ENCODE measurements at places on chromosomes 2 and 18. TPM values are rescaled to one million over a fixed set of nuclear protein-coding genes. Genes with fewer than 3 reads are reported as not detected.

Gene TMEM198
- 0.49 TPM for polyA plus RNA-seq

Gene SLC16A14
- 1.9 TPM for polyA plus RNA-seq

Gene PDCD1
- not detected for polyA plus RNA-seq

Gene C1GALT1C1L
- polyA plus RNA-seq: 1.9 TPM

Gene KIAA2012
- 0.09 TPM for polyA plus RNA-seq

Gene GCG
- polyA plus RNA-seq: not detected

Gene CRYBA2
- polyA plus RNA-seq: not detected

Gene CHST9
- not detected for polyA plus RNA-seq

Gene AQP12B
- polyA plus RNA-seq: not detected

Gene VIL1
- polyA plus RNA-seq: not detected

Gene CERKL
- 0.03 TPM for polyA plus RNA-seq

Gene EFR3B
- polyA plus RNA-seq: 0.24 TPM

Gene COL5A2
- polyA plus RNA-seq: 353 TPM

Gene MEP1B
- not detected for polyA plus RNA-seq

Gene AMER3
- not detected for polyA plus RNA-seq

Gene RAB27B
- 0.92 TPM for polyA plus RNA-seq

Gene PDK1
- 27.9 TPM for polyA plus RNA-seq

Gene CKAP2L
- 4.4 TPM for polyA plus RNA-seq

Gene YES1
- 23.8 TPM for polyA plus RNA-seq

Gene OSR1
- 11.3 TPM for polyA plus RNA-seq

Gene FAM237A
- not detected for polyA plus RNA-seq

Gene APOB
- not detected for polyA plus RNA-seq

Gene OR6B2
- polyA plus RNA-seq: not detected

Gene NDUFAF7
- polyA plus RNA-seq: 16.8 TPM

Gene ZNF397
- polyA plus RNA-seq: 7.0 TPM

Gene GNLY
- polyA plus RNA-seq: not detected

Gene LOXHD1
- not detected for polyA plus RNA-seq

Gene POU3F3
- 0.01 TPM for polyA plus RNA-seq

Gene SLC4A1AP
- 15.2 TPM for polyA plus RNA-seq

Gene EGR4
- polyA plus RNA-seq: not detected

Gene GPR35
- 0.09 TPM for polyA plus RNA-seq

Gene FAM161A
- 0.84 TPM for polyA plus RNA-seq

Gene GKN2
- polyA plus RNA-seq: not detected

Gene COPS8
- polyA plus RNA-seq: 97.3 TPM

Gene MAB21L4
- polyA plus RNA-seq: not detected

Gene UCN
- not detected for polyA plus RNA-seq

Gene TEKT4
- polyA plus RNA-seq: not detected

Gene TMEM17
- polyA plus RNA-seq: 4.9 TPM

Gene MAP2
- 60.1 TPM for polyA plus RNA-seq

Gene RRM2
- polyA plus RNA-seq: 36.3 TPM

Gene CCDC102B
- 9.7 TPM for polyA plus RNA-seq

Gene C2orf92
- polyA plus RNA-seq: 0.41 TPM

Gene MC4R
- not detected for polyA plus RNA-seq

Gene IL1RN
- 0.36 TPM for polyA plus RNA-seq

Gene TRAK2
- 73.2 TPM for polyA plus RNA-seq

Gene SRD5A2
- not detected for polyA plus RNA-seq

Gene CCBE1
- 178 TPM for polyA plus RNA-seq

Gene AQP4
- not detected for polyA plus RNA-seq

Gene TTN
- polyA plus RNA-seq: 0.14 TPM

Gene MYO3B
- 0.06 TPM for polyA plus RNA-seq

Gene EXOC6B
- polyA plus RNA-seq: 24.9 TPM

Gene PGAP1
- 7.0 TPM for polyA plus RNA-seq

Gene MYOM1
- polyA plus RNA-seq: 0.05 TPM

Gene ARHGAP15
- polyA plus RNA-seq: 0.07 TPM

Gene ATP6V1B1
- 1.0 TPM for polyA plus RNA-seq

All from fibroblast of lung (primary cell).